ENCODE measurements at places on chromosomes 13 and 19. TPM values are rescaled to one million over a fixed set of nuclear protein-coding genes. Genes with fewer than 3 reads are reported as not detected.

Gene MAP4K1
- 3.1 TPM for total RNA-seq

Gene KLF1
- not detected for total RNA-seq

Gene SLC10A2
- not detected for total RNA-seq

GRCh38 chr13:85230691-85231093 lies 568.5 kb downstream of the SLITRK6 start:
- DNase-seq: no peak

DNA sequence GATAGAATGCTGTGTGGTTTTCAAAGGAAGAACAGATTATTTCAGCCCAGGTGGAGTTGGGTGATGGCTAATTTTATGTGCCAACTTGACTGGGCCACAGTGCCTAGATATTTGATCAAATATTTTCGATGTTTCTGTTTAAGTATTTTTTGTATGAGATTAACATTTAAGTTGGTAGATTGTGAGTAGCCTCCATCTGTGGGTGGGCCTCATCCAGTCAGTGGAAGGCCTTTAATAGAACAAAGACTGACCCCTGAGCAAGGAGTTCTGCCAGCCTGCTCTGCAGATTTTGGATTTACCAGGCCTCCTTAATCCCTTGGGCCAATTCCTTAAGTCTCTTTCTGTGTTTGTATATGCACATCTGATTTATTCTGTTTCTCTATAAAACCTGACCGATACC lies 13.9 kb downstream of the LSM14A start:
- no peak for DNase-seq

All from right lobe of liver (tissue), 6 donors.